Smooth muscle cell of the pulmonary artery (primary cell): ENCODE measurements at places on chromosomes 4 and X. TPM values are rescaled to one million over a fixed set of nuclear protein-coding genes. Genes with fewer than 3 reads are reported as not detected.

DCAF8L2 gene
- total RNA-seq: 0.20 TPM in 1 of 2 replicates, not detected in the other

TEX11 gene
- not detected in 2 replicates for total RNA-seq

ODAM gene
- not detected in 2 replicates for total RNA-seq

DMD gene
- total RNA-seq: 25.6 and 33.7 TPM in 2 replicates

ART3 gene
- not detected in 2 replicates for total RNA-seq

SULT1B1 gene
- total RNA-seq: 1.5 and 3.2 TPM in 2 replicates

TCEAL2 gene
- 0.23 TPM in 1 of 2 replicates, not detected in the other for total RNA-seq

ETNPPL gene
- total RNA-seq: not detected in 2 replicates
